ENCODE measurements at places on chromosomes 4 and X. TPM values are rescaled to one million over a fixed set of nuclear protein-coding genes. Genes with fewer than 3 reads are reported as not detected.

DNA sequence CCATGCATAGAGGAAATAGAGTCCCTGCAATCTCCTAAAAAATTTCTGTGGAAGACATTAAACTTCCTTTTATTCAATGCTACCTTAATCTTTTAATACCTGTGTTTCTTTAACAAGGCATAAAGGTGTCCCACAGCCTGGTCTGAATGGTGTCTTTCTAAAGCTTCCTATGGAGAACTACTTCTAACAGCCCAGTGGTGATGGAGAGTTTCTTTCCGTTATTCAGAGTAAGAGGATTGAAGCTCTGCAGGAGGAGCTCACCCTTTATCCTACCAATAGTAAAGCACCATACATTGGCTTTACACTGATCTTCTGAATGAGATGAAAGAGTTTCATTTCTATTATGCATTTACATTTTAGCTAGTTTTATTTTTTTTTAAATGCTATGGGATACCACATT lies 1362.4 kb upstream of the ADGRL3 start:
- no peak for DNase-seq

NLGN4X gene
- total RNA-seq, result not detected

GRCh38 chr4:110188113-110188512 lies 10.3 kb downstream of the ELOVL6 start:
- DNase-seq, result no peak

HDAC6 gene
- total RNA-seq, result 107 TPM

DNA sequence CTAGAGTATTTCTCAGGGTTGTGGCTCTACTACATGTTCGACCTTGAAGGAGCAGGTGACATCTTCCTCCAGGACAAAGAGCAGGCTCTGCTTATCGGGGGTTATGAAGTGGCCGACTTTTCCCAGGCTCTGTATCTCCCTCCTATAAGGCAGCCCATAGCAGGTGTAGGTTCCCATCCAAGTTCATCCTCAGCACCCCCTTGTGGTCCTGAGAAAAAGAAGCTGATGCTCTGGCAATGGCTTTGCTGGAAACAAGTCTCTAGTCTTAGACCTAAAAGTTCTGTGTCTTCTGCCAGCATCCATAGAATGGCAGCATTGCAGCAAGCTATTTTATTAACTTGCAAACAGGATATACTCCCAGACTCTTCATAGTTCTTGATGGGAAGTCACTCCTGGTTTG lies 836.6 kb upstream of the PRKX start:
- no peak for DNase-seq

GATA1 gene
- not detected for total RNA-seq
